ENCODE measurements at places on chromosomes 2 and 18.

DNA sequence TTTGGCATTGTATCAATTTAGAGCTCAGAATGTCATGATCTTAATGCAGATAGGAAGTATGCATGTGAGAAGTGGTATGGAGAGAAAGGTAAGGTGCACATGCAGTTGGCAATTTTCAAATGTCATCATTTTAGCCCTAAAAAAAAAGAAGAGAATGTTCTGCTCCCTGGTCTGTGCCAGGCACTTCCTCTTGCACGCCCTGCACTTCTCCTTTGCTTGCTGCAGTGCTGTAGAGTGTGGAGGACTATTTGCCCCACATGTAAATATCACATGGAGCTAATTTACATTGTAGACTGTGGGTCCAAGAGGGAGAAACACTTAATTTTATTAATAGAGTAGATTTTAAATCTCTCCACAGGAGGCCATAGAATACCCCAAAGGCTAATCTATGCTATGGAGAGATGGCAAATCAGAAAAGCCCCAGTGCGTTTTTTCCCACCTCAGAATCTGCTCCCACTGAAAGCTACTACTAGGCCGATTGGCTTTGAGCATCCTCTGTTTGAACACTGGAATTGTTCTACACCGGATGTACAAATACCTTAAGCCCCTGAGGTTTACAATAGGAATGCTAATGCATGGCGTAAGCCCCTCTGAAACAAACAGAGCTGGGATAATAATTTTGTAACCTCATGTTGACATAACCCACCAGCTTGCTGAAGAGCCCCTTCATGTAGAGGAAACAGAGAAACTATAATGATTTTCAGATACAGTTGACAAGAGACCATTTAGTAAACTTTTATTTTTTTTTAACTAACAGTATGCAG lies 137.2 kb upstream of the KLHL14 start:
- no peak for DNase-seq

- DNase-seq = no peak
Observed at GRCh38 chr2:231393149-231394131, 2.1 kb upstream of the B3GNT7 start.

GRCh38 chr18:47997338-47997780 lies 66.9 kb upstream of the SMAD2 start:
- DNase-seq = peak; percentile 13

DNA sequence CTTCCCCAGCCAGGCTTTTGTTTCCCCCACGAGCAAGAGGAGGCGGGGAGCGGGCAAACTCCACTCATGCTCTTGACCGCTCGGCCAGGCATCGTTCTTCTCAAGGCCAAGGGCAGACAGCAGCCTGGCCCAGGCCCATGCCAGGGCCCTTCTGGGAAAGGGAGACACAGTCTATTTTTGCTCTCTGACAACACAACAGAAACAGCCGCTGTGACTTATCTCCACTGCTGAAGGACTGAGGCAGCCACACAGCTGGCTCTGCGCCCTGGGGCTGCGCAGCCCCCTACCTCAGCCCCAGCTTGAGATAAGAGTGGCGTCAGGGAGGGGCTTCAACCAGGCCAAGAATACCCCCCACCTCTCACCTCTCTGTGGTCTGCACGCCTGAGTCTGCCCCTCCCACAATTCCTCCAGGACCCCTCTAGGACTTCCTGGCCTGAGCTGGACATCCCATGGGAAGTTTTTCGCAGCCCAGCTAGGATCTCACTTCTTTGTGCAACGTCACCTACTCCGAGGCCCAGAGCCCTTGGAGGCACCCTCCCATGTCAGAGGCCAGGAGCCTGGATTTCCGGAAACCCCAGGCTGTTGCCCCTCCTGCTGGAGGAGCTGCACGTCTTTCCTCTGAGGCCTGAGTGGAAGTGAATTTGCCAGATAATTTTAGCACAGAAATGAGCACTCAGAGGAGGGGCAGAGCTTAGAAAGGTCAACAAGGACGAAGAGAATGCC lies 118.9 kb upstream of the OTOS start:
- no peak for DNase-seq

DNA sequence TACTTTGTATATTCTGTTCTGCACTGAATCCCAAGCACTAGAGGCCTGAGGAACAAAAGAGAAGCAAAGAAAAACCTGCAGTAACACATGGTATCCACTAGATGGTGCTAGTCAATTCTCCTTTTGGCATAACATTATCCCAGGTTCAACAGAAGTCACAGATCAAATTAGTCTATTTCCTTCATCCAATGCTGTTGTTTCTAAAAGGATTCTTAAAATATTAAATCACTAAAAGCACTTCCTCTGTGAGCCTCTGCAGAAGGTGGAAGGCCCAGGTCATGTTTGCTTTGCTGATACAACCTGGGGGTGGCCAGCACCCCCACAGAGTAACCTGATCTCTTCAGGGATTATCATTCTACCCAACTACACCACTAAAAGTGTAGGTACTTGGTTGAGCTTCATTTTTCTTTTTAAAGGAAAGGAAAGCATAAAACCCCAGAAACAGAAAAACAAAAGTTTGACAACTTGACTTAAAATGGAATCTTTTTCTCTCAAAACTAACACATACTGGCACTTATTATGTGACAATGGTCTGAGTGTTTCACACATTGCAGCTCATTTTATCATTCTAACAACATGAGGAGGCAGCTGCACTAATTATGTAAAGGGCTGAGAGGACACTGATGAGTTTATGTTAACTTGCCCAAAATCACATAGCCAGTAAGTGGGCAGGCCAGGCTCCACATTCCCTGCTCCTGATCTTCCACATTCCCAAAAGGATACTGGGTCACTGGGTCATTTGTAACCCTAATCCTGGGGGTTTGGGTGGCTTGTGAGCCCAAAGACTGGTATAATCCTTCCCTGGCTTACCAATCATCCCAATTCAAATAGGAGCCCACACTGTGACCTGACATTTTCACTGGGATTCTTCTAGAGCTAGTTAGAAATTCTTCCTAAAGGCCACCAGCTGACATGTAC lies 66.8 kb upstream of the DNER start:
- DNase-seq = peak; percentile 63

DNA sequence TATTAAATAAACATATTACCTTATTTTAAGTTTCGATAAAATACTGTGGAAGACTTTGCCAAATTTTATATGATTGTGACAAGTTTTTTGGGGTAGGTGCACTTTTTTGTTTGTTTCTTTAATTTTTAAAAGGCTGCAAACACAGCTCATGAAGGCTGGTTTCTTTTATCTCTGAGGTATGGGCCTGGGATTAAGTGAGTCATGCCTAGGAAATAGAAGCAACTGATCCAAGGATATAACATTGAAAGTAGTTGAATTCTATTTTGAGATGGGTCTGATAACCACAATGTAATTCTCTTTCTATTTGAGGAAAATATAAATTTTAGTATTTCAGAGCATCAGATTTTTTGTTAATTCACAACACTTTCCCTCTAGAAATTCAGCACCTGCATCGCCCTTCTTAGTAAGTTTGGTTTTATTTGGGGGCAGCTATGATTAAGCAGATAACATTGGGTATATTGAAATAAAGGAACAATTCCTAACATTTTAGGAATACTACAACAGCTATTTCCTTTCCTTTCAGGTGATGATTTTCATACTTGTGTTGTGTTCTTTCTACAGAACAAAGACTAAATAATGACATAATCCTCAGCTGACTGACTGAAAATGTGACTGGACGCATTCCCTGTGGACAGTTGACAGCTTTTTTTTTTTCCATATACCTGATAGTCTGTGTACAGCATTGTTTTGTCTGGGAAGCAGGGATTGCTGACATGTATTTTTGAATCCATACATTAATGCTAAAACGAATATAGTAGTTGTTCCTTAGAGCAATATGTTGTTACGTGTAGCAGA lies 16.8 kb downstream of the RBM45 start:
- DNase-seq = no peak

DNA sequence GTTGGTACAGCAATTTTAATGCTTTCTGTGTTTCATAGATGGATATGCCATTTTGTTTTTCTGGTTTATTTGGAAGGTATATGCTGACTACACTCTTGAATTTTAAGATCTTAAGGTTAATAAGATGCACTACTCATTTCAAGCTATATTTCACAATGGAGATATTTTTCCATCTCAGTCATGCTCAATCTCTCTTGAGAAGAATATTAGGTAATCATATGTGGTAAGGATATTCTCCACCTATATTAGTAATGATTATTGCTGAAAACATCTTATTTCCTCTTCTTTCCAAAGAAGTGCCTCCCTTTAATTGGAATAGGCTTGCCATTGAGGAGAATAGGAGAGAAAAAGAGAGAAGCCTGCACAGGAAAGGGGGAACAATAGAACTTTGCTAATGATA lies 40.1 kb downstream of the EPB41L3 start:
- DNase-seq = no peak

DNA sequence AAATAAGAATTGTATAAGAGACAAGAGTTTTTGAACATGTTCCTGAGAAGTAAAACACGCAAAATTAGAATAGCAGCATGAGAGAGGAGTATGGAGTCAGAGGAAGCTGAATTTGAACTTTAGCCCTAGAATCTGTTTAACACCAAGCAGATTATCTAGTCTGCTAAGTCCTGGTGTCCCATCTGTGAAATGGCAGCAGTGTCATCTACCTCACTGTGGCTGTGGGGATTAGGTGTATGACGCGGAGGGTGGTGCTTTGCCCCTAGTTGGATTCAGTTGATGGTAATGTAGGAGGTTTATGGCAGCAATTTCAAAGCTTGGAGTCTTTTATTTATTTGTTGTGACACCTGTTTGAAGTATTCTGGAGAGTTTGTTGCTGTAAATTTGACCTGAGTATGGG lies 79.2 kb downstream of the ZNF532 start:
- no peak for DNase-seq

DNA sequence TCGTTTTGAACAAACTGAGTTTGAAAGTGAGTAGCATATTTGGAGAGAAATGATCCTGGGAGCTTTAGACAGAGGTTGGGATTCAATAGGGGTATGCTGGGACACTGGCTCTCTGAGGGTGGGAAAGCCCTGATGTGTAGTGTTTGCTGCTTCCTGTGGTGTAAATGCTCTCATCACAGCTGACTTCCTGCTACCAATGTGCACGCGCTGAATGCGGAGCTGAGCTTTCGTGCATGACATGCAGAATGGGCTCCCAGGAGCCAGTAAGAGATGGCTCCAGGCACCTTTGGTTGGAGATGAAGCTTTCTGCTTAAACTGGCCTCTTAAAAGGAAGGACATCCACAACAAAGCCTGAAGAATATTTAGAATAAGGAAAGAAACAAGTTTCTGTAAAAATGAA lies 224.1 kb upstream of the CCDC150 start:
- DNase-seq = no peak

DNA sequence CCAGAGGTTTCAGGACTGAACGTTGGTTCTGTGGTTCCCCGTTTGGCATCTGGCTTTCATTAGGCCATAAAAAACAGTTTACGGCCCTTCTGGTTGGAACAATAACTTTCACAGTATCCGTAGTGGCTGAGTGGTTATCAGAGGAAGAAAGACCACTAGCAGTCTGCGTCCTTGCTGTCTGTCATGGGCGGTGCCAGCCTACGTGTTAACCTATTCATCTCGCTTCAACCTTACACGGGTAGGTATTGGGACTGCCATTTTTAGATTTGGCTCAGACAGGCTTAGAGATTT lies 42.6 kb upstream of the ROCK2 start:
- DNase-seq = peak; percentile 26

- DNase-seq = no peak
Observed at GRCh38 chr2:230650585-230651137, 62.0 kb upstream of the CAB39 start.

DNA sequence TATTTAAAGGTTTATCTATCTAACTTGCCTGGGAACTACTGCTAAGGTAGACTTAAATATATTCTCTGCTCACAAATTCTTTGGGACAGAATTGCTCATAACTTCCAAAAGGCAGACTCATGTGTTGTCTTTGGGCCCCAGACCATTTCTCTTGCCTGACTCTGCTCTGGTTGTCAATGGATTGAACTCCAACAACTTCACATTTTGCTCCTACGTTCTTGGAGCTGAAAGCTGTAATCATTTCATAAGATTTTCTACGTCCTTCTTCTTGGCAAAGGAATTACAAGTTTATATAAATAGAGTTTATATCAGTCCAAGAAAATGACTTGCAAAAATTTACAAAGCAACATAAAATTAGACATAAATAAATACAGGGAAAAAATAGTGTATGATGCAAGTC lies 32.9 kb upstream of the PPM1B start:
- DNase-seq = no peak

DNA sequence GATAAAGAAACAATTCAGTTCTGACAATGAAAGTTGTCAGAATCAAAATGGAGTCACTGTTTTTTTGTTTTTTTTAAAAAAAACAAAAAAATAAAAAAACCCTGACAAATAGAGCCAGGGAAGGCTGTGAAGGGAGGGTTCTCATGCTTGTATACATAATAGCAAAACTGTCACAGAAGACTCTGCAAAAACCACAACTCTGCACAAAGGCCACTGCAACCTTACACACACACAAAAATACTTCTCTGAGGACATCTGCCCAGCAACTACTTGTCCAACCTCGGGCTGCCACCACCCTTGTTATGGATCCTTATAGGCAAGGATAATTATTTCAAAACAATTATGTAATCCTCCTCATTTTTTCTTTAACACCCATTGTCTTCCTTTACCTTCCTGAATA lies 41.9 kb upstream of the C2orf66 start:
- DNase-seq = no peak

DNA sequence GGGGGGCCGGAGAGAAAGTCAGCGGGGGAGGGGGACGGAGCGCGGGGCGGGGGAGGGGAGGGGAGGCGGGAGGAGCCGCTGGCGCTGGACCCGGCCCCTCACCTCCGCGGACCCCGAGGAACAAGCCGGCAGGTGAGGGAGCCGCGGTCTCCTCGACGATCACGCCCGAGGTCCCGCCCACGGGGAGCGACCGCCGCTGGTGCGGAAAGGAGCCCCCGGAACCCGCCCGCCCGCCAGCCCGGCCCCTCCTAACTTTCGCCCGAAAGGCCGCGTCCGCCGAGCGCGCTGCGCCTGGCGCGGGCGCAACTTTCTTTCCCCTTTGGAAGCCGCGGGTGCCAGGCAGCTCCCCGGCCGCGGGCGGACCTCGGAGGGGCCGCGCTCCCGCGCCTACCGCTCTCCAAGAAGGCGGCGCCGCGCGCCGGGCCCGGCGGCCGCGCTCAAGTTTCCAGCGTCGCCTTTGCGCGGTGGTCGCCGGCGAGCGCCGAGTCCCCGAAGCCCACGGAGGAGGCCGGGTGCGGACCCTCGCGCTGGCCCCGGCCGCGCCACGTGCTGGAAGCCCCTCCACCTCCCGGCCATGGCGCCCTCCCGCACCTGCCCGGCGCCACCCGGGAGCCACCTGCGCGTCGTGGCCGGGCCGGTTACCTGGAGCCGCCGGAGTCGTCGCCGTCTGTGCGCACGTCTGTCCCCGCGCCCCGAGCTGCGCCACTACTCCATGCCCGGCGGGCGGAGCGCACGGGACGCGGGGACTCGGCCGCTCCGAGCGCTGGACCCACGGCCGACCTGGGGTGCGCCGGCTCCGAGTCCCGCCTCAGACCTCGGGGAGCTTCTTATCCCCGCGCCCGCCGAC lies at the start of gene ALKAL2:
Gene ALKAL2, minus strand, starts transcription at position 181 of the 847 bp plus-strand sequence. CDS start 256 bp downstream, outside the sequence.
- DNase-seq = no peak

GRCh38 chr18:67621049-67621713 lies 104.7 kb upstream of the DSEL start:
- DNase-seq = no peak

Data from hematopoietic multipotent progenitor cell treated with erythropoietin and hydrocortisone succinate and interleukin-3 and kit ligand, for 17 days (in vitro differentiated cells).